ENCODE measurements at places on chromosomes 6 and 20. TPM values are rescaled to one million over a fixed set of nuclear protein-coding genes. Genes with fewer than 3 reads are reported as not detected.

The RAB32 gene
- polyA plus RNA-seq: 28.0 TPM

The C6orf132 gene
- 4.4 TPM for polyA plus RNA-seq

The BANF2 gene
- not detected for polyA plus RNA-seq

GRCh38 chr20:62142252-62143080 lies 728 bp downstream of the PSMA7 start:
- no peak for DNase-seq

DNA sequence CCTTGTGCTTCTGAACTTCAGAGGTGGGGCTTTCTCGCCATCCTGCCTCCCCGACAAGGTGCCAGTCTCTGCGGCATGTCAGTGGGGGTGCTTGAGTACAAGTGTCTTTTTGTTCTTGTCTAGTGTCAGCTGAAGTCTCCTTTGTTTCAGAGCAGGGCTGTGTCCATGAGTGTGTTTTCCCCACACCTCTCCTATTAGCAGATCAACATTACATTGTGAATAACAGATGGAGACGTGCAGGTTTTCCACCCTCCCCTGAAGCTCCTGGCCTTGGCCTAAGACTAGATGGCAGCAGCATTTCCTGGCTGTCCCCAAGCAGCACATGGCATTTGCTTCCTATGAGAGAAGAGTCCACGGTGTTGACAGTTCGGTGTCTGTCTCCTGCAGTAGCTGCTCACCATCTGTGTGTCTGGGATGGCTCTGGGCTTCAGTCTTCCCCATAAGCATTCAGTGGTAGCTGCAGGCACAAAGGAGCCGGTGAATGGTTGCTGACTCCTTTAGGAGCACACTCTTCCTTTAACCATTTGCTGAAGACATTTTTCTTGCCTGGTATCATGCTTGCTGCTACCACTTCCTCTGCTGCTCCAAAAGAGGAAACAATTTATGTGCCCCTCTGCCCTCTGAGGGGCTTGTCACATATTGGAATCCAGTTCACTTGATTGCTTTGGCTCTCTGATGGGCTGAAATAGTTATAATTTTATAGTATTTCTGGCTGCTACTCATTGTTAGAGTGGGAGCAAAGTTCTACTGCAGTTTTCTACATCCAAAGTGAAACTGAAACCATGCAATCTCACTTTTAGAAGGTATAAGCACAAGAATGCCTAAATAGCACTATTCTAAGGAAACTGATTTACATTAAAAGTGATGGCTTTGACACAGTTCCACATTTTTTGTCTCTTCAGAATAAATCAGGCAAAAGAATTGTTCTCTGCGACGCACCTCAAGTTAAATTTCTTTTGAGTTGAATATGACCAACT lies 913.0 kb downstream of the C6orf118 start:
- no peak for DNase-seq

- no peak for DNase-seq
Observed at GRCh38 chr20:43721429-43722152, 5.2 kb downstream of the GTSF1L start.

DNA sequence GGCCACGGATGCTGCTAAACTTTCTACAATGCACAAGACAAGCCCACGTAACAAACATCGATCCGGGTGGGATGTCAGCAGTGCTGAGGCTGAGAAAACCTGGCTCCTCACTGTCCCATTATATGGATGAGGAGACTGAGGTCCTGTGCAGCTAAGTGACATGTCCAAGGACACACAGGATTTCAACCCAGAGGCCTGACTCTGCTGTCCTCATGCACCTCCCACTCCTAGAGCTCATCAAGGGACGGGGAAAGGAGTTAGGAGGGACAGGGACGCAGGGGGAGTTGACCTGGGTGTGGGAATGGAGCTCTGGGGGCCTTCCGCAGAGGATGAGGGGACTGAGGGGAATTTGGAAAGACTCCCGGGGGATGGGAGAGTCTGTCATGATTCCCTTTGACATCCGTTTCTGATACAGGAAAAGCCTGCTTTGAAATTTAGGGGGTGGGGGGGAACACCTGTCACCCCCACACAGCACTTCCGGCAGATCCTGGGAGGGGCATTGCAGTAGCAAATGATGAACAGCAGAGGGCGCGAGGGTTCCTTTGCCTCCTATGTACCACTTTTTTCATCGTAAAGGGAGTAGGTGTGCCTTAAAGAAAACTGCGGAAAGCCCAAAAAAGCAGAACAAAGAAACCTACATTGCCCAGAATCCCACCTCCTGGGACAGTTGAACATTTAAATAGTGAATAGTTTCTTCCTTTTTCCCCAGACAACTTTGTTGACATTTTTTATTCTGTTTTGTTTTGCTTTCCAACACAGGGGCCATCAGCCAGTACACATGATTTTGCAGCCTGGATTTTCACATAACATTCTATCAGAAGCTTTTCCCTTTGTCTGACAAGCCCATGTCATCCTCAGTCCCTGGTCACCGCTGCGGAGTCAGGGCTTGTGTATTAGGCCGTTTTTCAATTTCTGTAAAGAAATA lies 48.6 kb downstream of the SLC2A10 start:
- no peak for DNase-seq

- DNase-seq: no peak
Observed at GRCh38 chr6:137193256-137194070, 20.0 kb upstream of the IL22RA2 start.

DNA sequence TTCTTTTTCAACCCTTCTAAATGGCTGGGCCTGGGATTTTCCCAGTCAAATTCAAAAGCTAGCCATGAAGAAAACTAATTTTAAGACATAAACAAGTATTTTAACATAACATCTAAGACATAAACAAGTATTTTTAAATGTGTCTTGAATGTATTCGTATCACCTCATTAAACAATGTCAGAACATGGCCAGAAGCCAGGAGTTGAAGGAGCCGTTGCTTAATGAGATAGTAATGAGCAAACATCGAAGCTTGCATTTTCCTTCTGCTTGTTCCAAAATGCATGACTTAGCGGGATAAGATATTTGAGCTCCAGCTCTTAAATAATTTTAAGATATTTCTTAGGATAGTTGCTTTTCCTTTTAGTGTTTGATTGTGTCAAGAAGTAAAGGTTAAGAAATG lies 4.2 kb upstream of the RNF182 start:
- DNase-seq: no peak

DNA sequence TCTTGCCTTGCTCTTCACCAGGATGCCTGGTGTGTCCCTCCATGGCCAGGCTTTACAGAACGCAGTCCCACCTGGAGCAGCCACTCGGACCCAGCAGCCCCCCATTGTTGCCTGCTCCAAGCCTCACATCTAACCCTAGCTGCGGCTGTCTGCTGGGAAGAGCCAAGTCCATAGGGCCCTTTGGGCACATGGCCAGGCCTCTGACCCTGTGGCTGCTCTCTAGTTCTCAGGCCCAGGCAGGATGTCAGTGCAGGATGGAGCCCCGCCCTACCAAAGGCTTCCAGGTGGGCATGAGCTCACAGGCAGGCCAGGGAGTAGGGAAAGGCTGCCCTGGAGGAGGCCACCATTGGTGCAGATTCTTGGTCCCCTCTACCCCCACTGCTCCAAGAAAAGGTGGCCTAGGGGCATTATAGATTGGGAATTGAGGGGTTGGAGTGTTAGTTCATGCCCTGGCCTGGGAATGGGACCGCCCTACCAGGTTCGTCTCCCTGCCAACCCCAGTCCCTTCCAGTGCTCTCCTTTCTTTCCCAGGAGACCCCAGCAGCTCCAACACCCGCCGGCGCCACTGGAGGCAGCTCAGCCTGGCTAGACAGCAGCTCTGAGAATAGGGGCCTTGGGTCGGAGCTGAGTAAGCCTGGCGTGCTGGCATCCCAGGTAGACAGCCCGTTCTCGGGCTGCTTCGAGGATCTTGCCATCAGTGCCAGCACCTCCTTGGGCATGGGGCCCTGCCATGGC lies 18.7 kb downstream of the MAVS start:
- DNase-seq: no peak

DNA sequence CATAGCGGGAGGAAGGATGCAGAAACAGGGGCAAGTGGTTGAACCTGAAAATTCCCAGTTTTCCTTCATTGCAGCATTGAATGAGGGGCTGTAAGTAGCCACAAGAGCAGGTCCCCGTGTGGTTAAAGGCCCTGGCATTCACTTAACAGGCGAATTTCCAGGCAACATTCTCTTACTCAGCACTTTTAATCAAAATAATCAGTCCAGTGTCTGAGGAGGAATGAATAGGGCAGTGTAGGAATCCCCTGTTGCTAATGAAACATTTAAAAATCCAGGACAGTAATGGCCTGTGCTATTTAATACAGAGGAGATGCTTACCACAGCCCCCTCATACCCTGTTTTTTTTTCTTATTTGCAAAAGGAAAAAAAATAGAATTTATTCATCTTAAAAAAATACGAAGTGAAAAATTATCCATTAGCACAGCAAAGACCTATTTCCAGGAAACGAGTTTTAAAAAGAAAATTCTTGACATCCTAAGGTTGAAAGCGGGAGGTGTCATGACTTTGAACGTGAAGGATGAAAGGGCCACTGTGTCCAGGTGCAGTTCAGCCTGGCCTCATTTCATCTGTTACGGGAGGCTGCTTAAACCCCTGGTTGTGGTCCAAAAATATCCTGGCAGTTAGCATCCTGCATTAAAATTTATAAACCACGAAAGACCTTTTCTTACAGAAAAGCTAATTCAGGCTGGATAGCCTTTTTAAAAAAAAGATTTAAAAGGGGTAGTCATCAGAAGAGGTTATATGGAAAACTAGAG lies 20.2 kb downstream of the MYLK4 start:
- DNase-seq: no peak

DNA sequence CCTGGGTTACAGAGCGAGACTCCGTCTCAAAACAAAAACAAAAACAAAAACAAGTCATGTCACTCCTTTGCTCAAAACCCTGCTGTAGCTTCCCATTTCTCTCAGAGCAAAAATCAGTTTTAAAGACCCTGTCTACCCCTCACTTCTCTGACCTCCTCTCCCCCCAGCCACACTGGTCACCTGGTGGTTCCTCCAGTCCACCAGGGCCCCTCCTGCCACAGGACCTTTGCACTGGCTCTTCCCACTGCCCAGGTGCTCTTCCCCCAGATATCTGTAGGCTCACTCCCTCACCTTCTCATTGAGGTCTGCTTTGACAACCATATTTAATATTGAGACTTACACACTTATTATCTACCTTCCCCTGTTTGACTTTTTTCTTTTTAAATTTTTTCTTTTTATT lies 4.9 kb upstream of the TEAD3 start:
- DNase-seq: no peak
